Femur (tissue), 1 donor: ENCODE measurements at places on chromosomes 1 and 21.

DNA sequence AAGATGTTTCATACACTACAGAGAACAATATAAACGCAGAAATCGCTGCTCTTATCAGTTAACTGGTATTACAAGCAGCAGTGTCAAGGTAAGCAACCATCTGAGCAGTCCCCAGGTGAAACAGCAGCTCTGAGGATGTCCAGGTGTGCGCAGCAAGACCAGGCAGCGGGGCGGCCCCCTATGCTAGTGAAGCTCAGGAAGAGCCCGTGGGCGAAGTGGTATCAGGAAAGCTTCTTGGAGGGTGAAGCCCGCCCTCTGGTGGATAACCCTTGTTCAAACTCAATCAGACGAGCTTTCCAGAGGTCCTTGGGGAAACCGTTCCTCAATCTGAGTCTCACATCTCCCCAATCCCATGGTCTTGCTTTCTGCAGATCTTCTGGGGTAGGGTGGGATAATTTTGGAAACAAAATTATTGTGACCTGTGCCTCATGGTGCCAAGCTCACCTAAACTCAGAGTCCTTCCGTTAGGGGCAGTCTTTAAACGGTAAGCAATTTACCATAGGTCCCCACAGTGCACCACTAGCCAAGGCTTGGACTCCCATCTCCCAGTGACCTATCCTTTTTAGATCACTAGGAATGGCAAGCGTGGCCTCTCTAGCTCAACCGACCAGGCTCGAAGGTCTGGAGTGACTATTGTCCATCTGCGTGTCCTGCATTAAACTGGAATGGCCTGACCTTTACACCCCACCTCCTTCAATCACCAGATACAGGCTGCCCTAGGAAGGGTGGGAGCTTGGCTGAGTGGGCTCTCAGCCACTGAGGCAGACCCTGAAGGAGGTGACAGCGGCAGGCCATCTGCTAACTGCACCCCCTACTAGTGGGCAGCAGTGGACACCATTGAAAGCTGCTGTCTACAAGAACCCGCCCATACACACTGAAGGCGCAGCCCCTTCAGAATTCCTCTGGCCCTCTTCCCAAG lies 13.6 kb upstream of the FAM110D start:
- DNase-seq, result peak; percentile 80

DNA sequence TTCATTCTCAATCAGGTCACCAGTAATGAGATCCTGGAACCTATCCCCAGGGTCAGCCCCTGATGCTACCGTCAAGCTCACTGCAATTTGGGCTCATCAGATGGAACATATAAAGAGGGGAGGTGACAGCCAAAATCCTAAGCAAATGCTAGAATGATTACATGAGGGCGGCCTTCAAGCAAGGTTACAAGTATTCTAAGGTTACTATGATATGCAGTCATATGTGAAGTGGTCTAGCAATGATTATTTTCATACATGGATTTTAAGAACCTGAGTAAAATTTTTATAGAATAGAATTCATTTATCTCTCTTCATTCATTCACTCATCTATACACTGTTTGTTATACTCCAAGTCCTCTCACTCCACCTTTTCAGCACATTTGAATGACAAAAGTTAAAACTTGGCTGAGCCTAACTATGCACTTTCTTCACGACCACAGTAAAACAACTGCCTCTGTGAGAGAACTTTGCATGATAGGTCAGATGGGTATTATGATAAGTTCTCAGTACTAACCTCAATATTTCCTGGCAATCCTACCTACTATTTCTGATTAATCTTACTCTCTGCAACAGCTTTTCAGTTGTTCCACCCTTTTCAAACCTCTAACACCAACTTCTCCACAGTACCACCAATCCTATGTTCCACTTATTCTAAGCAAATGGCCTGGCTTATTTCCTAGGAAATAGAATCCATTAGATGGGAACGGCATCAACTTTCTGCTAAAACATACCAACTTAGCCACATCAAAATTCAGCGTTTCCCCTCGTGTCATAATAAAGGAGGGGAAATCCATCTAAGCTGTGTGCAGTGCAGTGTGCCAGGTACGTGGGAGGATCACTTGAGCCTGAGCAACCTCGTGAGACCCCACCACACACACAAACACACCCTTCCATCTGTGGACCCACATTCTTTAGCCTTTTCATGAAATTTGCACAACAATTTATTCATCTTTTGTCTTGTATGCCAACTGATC lies 32.0 kb downstream of the LHX9 start:
- no peak for DNase-seq

GRCh38 chr1:27383039-27383605 lies at the start of gene CD164L2:
Gene CD164L2 (minus strand): TSS chr1:27383333. CDS start chr1:27383239, 94 bp downstream.
- DNase-seq, result no peak

GRCh38 chr1:6456800-6457466 lies 9.0 kb downstream of the TNFRSF25 start:
- no peak for DNase-seq

DNA sequence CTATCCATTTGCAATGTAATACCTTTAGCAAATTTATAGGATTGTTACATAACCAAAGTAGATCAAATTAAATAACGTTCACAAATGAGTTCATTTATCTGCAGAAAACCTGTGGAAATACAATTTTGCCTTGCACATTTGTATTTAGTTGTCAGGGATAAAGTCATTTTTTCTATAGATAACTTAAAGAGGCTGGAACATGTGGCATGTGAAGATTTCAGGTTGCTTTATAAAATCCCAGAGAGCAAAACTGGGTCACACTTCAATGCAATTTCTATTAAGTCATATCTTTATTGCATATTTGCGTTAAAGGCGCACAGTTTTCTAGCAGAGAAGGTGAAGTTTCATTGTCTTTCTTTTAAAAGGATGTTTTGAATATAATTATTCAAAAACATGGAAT lies 342.4 kb downstream of the USP25 start:
- no peak for DNase-seq

DNA sequence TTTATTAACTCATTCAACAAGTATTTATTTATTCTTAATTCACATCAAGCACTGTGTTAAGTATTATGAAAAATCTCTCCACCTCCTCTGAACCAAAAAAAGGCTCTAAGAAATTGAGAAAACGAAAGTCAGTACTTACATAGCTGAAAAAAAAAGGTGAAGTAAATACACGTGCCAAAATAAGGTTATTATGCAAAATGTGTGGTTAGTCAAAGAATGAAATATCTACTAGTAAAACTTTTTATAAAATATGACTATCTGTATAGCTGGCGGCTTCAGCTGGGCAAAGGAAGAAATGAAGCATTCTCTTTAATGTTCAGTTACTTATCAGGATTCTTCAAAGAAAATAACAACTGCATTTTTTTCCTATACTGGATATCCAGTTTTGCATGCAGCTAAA lies 35.5 kb upstream of the ASPM start:
- DNase-seq, result no peak

DNA sequence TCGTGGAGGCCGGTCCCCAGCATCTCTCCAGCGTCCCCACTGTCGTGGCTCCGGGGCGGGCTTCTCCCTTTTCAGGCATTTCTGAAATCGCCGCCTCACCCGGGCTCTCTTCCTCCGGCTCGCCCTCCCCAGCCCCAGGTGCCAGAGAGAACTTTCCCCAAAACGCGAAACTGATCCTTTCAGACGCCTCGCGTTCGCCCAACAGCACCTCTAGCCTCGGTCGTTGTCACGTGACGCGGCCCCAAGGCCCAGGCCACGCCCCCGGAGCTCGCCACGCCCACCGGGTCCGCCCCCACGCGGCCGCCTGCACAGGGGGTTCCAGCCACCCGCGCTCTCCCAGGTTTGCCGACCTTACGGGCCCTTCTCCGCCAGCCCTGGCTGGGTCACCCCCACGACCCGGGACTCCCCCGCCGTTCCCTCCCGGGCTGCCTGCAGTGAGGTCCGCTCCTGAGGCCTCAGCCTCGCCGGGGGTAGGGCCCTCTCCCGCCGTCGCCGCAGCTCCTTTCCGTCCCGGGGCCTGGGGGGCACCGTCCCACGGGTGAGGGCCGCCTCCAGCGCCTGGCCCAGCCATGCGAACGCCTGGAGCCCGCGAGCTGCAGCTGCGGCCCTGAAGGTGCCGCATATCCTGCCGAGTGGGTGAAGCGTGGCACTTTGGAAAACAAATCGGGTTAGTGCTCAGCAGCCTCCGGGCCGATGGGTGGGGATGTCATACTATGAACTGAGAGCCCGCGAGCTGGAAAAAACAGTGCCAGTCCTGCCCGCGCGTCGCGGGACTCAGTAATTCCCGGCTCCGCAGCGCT lies 21.0 kb downstream of the H3-3A start:
- peak; percentile 93 for DNase-seq

DNA sequence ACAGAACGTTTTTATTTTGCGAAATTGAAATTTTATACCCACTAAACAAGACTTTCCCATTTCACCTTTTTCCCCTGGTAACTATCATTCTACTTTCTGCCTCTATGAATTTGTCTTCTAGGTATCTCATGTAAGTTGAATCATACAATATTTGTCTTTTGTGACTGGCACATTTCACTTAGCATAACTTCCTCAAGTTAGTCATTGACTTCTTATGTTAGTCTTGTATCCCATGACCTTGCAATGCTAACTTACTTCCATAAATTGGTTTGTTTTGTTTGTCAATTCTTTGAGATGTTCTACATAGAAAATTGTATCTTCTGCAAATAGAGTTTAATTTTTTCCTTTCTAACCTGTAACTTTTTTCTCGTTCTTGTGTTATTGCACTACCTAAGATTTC lies 26.9 kb downstream of the SH3BP5L start:
- no peak for DNase-seq

DNA sequence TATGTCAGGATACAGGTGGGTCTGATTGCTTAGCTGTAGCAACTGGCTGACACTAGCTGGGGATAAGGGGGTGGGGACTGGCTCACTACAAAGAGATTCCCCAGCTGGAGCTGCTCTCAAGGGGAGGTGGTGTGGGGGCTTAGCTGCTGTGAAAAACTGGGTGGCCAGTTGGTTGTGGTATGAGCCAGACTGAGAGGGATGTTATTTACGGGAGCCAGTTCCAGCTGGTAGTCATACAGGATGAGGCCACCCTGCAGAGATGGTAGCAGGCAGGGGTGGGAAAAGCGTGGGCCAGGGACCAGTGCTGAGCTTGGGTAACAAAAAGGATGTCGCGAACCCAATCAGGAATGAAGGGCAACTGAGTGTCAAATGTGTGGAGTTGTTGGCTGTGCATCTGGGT lies 204.0 kb upstream of the C21orf91 start:
- peak; percentile 31 for DNase-seq

DNA sequence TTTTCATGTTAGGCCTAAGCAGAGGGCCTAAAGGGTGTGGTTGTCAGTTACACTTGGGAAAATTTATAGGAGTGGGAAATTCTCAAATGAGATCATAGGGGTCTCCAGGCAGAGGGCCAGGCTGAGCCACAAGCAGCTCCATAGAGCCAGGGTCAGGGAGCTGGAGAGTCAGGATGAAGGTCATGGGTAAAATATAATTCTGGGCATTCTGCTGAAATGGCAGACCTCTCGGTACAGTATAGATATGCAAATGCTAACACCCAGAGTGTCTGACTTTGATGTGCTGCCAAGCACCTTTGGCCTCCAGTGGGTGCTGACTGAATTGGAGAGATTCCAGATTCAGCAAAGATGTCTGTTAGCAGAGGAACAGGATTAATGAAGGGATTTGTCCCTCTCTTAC lies 40.1 kb downstream of the DNM3 start:
- DNase-seq, result no peak

DNA sequence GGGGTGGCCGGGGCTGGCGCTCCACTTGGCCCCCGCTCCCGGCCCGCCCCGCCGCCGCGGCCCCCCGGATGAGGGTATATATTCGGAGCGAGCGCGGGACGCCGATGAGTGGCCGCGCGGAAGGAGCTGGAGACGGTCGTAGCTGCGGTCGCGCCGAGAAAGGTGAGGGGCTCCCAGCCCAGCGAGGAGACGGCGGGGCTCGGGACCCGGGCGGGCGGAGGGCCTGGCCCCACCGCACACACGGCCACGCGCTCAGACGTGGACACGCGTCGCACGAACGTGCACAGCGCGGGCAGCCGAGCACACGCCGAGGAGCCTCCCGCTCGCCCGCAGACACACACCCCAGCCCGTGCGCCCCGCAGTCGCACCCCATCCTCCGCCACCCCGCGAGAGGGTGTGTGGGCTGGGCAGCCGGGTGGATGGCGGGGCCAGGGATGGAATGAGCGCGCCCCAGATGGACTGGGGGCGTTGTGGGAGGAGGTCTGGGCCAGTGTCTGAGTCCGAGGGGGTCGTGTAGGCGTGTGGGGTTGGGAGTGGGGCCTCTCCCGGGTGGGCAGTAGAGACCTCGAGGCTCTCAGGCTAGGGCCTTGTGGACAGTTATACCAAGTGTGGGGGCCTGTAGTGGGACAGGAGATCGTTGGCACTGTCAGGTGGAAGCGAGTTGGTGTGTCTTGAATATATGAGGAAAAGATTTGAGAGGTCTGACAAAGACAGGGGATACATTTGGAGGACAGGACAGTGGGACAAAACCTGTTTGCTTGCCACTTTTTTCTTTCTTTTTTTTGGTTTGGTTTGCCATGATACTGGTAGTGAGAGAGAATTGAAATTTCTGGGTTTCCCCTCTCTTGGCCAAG lies at the start of gene UAP1:
UAP1 (plus strand) TSS at position 107 of the 854 bp plus-strand sequence. CDS start 4,347 bp downstream, outside the sequence.
- DNase-seq, result peak; percentile 65

DNA sequence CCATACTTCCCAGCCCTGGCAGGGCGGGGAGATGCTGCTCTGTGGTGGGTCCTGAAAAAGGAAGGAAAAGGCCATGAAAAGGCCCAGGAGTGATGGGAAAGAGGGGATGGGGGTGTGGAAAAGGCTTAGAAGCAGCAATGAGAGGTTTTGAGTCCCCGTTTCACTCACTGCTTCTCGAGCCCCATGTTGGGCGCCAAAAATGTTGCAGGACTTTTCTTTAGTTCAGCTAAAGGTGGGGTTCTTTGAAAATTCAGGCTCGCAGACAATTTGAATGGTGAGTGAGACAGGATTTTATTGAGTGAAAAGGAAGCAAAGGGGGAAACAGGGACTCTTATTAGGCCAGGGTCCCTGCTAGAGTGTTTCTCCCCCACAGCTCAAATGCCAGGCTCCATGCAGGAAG lies 93.1 kb downstream of the MRPS6 start:
- DNase-seq, result no peak

DNA sequence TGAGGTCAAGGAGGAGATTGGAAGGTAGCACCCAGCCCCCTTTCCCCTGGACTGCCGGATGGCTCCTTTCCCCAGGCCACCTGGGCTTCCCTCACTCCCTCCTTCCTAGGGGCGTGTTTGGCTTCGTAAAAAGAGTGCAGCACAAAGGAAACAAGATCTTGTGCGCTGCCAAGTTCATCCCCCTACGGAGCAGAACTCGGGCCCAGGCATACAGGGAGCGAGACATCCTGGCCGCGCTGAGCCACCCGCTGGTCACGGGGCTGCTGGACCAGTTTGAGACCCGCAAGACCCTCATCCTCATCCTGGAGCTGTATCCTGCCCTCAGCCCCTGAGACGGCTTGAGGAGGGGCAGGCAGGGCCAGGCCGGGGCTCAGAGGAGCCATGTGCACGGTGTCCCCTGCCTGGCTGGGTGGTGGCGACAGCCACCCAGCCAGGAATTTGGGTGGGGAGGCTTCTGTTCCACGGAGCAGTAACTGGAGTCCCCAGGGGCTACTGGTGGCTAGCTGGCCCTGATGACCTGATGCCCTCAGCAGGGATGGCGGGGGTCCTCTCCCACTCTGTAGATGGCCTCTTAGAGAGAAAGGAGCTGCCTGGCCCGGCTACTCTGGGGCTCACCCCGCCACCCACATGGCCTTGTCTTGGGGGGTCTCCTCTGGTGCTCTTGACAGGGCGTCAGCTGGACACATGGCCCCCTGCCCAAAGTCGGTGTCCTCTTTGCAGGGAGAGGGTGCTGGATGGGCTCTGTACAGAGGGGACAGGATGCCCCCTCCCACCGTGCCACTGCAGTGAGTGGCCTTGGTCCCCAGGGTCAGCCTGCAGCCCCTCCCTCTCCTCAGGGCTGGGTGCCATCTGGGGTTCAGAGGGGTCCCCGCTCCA lies 39.5 kb downstream of the TRIM11 start:
- peak; percentile 21 for DNase-seq

GRCh38 chr1:244445320-244446181 lies 6.2 kb downstream of the ADSS2 start:
- no peak for DNase-seq
